ENCODE measurements at places on chromosomes 3 and 15.

DNA sequence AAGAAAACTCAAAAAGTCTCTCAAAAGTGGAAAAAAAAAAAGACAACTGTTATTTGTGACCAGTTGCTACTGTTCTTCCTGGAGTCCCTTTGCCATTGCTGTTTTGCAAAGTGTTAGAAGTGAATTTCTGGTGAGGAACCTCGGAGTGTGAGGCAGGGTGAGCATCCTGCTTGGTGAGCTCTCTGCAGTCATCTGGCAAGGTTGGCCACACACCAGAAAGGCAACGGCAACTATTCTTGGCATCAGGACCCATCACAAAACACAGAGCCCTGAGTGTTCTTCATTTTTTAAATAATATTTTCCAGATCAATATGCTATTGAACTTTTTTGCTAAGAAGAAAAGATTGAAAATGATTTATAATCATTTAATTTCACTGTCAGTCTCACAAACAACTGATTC is 60.7 kb downstream of the CGNL1 start:
- no peak for DNase-seq

DNA sequence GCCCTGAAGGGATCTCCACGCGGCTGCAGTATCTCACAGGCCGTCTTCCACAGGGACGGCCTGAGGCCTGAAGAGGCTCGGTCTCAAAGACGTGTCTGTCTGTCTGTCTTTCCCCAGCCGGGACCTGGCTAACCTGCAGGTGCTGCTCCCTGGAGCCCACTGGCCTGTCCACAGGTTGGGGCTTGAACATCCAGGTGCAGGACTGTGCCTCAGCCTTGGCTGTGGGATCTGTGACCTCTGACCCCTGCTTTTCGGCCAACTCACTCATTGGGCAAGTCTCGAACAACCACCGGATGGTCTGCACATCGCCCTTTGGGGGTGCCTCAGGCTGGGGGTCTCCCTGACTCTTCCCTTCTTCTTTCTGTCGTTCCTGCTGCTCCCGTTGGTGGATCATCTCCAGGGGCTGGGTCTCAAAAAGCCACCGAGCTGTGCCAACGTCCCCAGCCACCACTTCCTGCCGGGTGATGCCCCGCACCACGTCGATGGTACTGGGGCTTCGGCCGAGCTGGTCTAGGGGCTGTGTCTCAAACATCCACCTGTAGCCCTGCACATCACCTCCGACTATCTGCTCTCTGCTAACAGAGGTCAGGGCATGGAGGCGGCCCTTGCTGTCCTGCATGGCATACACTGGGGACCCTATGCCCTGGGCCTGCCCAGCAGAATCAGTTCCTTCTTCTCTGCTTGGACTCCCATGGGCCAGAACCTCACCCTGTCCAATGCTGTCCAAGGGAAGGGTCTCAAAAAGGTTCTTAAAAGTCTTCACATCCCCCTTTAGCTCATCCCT is 4.8 kb downstream of the XIRP1 start:
- DNase-seq, result no peak

- DNase-seq, result no peak
These were observed 490.4 kb upstream of the CFAP20DC start for GRCh38 chr3:59540241-59540640.

- no peak for DNase-seq
These were observed 36.6 kb upstream of the CD47 start for GRCh38 chr3:108127301-108127988.

- no peak for DNase-seq
These were observed 41.9 kb downstream of the CTNNB1 start for GRCh38 chr3:41241161-41241560.

- no peak for DNase-seq
These were observed 30.4 kb downstream of the NXPE3 start for GRCh38 chr3:101809178-101810021.

GRCh38 chr15:90035095-90035839 is 34.1 kb downstream of the ZNF710 start:
- DNase-seq, result no peak

- no peak for DNase-seq
These were observed 9.8 kb upstream of the SNRPN start for GRCh38 chr15:24944954-24945353.

DNA sequence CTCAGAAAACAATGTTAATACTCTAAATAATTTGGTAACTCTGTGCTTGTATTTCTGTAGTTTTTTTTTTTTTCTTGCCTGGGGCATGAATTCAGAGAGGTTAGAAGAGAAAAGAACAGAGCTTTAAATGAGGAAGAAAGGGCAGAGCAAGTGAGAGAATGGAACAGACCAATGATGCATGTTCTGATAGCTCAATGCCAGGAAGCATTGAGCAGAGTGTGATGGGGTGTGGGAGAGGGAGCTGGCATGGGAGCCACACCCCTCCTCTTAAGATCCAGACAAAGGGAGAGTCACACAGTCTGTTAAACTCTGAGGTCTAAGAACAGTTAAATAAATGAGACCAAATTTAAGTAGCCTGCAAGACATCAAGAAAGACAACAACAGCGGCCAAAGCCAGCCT is 538.6 kb downstream of the TUSC7 start:
- no peak for DNase-seq

GRCh38 chr15:23877502-23878412 is 190.7 kb upstream of the NDN start:
- no peak for DNase-seq

DNA sequence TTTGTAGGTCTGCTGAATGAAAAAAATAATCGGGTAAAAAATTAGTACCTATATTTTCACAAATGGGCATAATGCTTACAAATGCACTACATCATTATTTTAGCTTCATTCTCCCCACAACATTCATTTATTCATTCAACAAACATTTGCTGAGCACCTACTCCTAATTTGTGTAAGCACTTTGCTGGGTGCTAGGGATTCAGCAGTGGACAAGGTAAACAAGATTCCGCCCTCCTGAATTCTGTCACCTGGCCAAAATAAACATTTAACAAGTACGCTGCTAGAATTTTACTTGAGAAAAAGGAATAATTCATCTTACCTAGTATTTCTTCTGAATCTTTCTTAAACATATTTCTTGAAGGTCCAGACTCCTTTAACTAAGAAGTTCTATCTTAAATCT is 72.1 kb downstream of the TIGIT start:
- DNase-seq, result no peak

- no peak for DNase-seq
These were observed 44.9 kb downstream of the OXSR1 start for GRCh38 chr3:38210141-38210757.

- no peak for DNase-seq
These were observed 727.1 kb upstream of the NAALADL2 start for GRCh38 chr3:174132006-174132405.
